ENCODE measurements at places on chromosomes 3 and 15.

- no peak for DNase-seq
Observed at GRCh38 chr3:59153648-59154047, 103.8 kb upstream of the CFAP20DC start.

DNA sequence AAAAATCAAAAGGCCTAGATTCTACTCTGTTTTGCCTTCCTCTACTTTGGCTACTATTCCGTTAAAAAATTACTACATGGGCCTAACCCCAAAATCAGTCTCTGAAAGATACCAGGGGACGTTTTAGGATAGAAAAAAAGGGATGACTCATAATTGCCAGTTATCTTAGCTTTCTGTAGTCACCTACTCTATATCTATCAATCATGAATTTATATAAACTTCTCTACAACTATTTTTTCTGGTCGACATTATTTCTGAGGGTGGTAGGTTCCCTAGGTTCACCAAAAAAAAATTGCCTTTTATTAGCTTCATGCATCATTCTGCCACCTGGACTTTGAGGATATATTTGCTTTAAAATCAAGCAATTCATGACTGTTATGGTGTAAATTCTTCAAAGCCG lies 36.5 kb downstream of the RAF1 start:
- DNase-seq = no peak

GRCh38 chr3:105493305-105493892 lies 126.7 kb downstream of the ALCAM start:
- no peak for DNase-seq

GRCh38 chr3:180018543-180018942 lies 18.2 kb downstream of the PEX5L start:
- no peak for DNase-seq

DNA sequence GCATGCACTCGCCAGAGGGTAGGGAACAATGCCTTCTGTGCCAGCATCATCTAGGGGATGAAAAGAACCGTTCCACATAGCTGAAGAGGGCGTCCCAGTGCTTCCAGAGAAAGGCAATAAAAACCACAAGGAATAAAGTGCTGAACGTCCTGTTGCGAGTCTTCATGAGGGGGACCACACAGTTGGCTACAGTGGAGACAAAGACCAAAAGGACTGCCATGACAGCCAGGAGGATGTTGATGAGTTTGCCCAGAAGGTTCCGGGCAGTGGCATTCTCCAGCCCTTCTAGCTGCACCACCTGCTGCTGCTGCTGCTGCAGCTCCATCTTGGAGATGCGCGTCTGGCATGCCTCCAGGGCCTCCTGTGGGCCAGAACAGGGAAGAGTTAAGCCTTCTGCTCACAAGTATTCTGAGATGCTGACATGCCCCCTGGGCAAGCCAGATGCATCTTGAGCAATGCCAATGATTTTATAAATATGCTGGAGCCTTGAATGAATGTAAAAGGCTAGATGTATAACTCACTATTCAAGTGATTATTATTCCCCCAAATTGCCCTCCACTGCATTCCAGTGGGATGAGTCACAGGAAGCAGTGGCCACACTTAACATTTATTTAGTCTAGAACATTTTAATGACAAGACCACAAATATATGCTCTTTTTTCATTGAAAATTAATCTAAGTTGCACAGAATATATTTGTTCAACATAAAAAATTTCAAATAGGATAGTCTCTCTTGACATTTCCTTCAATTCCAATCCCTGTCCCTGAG lies 45.1 kb upstream of the PLXND1 start:
- DNase-seq = no peak

- no peak for DNase-seq
Observed at GRCh38 chr3:134693804-134694203, 43.0 kb upstream of the KY start.

- DNase-seq = no peak
Observed at GRCh38 chr3:194251461-194251860, 99.7 kb downstream of the CPN2 start.

DNA sequence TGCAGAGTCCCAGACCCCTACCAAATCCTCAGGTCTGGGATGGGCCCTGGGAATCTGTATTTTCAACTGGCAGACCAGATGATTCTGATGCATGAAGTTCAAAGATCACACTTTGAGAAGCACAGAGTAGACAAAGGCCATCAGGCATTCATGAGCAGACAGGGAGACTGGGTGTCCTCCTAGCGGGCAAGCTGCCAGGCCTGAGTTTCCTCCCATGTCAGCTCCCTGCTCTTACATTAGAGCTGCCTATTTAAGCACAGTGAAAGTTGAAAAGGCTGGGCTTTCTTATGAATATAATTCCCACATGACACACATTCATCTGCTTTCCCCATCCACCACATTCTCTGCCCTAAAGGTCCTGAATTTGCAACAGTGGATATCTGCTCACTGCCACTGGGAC lies 14.0 kb downstream of the CAPN3 start:
- no peak for DNase-seq

- no peak for DNase-seq
Observed at GRCh38 chr15:84603630-84604379, 3.0 kb downstream of the ZSCAN2 start.

DNA sequence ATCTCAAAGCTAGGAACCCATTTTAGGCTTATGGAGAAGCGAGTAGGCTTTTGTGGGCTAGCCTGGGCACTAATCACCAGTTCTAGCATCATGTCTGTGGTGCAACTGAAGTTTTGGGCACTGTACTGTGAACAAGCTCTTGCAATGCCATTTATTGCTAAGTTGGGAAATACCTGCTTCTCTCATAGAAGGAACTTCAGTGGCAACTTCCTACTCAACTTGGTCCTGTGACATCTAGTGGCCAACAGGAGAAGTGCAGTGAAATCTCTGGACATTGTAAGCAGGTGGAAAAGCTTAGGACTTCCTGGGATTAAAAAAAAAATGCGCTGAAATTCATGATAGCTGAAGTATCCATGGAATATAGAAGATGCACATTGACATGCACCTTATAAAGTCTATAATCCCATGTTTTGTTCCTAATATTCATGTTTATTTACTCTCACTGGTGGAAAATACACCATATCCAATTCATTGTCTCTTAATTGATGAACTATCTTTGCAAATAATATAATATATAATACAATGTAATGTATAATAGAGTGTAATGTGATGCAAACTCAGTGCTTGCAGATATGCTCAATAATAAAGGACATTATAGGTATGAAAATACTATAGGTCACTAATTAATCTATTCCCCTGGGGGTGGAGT lies 6.5 kb upstream of the ALDH1A3 start:
- no peak for DNase-seq

- DNase-seq = no peak
Observed at GRCh38 chr15:27742751-27743477, 356.2 kb downstream of the OCA2 start.

GRCh38 chr3:34277110-34277509 lies 478.7 kb downstream of the PDCD6IP start:
- no peak for DNase-seq

DNA sequence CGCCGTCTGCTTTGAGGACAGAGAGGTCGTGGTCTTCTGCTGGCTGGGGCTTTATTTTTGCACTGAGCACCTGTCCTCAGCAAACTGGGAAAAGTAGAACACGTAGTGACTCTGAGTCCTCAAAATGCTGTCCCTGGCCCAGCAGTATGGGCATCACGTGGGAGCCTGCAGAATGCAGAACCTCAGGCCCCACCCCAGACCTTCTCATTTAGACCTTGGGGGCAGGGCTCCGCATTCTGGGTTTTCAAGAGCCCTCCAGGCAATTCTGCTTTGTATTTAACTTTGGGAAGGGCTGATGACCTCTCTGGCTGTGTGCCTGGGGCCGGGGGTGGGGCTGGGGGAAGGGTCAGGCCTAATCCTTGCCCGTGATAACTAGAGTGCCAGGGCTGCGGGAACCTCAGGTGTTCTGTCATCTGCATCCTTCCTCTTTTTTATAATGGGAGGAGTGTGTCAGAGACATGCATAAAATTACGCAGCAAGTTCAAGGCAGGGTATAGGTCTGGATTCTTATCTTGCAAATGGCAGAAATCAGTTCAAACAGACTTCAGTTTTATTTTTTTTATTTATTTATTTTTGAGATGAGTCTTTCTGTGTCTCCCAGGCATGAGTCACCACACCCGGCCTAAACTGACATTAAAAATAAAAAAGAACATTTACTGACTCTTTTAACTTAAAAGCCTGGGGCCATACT lies 11.1 kb downstream of the SLC6A6 start:
- no peak for DNase-seq

GRCh38 chr3:42892169-42892568 lies 13.8 kb upstream of the ZNF662 start:
- DNase-seq = no peak

DNA sequence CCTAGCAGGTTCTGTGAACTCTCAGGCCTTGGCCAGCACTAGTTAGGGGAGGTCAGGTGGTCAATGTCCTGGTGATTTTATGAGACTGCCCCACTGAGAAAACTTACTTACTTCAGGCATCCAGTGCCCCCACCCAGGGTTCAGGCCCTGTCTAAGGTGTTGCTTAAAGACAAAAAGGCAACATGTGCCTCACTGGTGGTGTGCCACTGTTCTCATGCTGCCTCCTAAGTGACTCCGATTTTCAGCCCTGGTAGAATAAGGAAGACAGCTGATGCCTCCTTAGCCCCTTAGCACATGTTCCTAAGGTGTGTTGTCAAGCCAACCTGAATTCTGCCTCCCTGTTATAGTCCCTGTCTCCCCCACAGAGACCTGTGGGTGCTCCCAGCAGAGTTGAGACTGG lies 5.3 kb downstream of the RBM15B start:
- DNase-seq = no peak

- DNase-seq = no peak
Observed at GRCh38 chr3:134881305-134881704, 86.2 kb downstream of the EPHB1 start.

- DNase-seq = no peak
Observed at GRCh38 chr3:191094057-191094845, 104.8 kb upstream of the OSTN start.

DNA sequence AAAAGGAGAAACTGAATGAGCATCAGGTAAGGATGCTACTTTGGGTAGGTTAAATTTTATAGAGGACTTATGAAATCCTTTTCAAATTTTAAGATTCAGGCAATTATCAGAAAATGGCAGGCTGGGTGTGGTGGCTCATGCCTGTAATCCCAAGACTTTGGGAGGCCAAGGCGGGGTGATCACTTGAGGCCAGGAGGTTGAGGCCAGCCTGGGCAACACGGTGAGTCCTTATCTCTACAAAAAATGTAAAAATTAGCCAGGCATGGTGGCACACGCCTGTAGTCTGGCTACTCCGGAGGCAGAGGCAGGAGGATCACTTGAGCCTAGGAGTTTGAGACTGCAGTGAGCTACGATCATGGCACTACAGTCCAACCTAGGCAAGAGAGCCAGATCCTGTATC lies 23.1 kb downstream of the DCUN1D1 start:
- DNase-seq = no peak

- DNase-seq = no peak
Observed at GRCh38 chr15:29140475-29141307, 128.9 kb downstream of the NSMCE3 start.

- no peak for DNase-seq
Observed at GRCh38 chr3:129046732-129047552, 13.6 kb upstream of the GP9 start.

DNA sequence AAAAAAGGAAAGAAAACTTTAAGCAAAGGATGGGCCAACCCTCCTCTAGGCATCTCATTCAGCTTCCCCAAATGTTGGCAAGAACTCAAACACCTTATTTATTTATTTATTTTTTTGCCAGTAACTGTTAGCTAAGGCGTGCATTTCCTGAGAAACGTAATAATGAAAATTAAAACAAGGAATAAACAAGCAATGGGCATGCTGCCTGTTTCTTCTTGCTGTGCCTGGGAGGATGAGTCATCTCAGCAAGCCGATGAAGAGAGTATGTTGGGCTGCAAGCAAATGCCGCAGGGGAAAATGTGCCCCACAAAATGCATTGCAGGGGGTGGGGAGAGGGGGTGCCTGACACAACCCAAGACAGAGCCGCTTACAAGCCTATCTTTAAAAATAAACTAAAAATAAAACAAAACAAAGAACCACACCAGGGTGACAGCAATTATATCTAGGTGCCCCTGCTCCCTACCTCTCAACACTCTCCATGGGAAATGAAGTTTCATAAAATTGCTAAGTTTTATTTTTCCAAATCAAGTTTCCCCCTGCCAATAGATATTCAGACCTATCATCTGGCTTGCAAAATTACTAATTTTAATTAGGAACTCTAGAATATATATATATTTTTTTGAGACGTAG lies 40.3 kb downstream of the EIF4E3 start:
- DNase-seq = no peak

GRCh38 chr3:39577541-39577940 lies 110.1 kb downstream of the MOBP start:
- DNase-seq = no peak

DNA sequence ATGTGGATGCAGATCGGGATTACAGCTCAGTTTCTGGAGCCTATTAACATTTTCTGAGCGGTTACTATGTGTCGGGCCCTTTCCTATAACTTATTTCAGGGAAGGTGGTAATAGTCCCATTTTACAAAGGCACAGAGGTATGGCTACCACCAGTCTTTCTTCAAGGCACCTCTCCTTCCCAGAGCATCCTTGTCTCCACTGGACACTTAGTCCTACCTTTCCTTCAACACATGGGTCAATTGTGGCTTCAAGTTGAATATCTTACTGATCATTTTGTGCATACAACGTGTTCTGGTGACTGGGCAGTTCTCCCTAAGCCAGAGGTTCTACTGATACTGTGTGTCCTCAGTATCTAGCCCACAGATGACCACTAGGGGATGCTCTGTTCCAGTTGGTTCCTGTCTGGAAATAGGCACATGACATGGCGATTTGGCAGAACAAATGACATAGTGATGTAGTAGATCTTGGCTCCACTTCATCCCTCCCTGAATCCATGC lies 60.7 kb upstream of the CMTM8 start:
- peak; percentile 8 for DNase-seq
